ENCODE measurements at places on chromosomes 5 and 9. TPM values are rescaled to one million over a fixed set of nuclear protein-coding genes. Genes with fewer than 3 reads are reported as not detected.

The GABRA6 gene
- not detected for total RNA-seq

DNA sequence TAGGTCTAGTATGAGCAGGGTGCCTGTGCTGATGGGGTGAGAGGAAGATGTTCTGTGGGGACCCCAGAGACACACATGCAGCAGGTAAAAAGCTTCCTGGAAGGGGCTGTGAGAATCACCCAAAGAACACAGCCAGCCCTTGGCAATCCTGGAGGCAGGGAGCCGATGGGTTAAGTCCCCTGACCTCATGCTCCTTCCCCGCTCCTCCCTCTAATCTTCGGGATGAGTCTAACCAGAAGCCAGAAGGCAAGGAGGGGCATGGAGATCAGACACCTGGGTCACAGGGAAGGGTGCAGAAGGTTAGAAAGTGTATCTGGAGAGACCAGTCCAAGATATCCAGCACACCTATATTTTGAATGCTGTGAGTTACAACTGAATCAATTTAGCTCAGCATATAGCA, 274.1 kb upstream of the PAPPA start:
- no peak for DNase-seq

DNA sequence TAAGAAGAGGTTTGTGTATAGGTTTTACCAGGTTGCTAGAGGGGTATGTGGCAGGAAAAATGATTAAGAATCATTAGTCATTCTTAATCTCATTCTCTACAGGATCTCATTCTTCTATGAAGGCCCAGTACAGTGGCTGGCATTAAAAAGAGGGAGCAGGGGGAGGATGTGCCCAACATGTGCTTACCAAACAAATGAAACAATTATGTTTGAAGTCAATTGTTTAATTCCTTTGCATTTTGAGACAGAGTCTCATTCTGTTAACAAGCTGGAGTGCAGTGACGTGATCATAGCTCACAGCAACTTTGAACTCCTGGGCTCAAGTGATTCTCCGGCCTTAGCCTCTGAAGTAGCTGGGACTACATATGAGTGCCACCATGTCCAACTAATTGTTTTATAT, 23.0 kb downstream of the FNIP1 start:
- DNase-seq: no peak

DNA sequence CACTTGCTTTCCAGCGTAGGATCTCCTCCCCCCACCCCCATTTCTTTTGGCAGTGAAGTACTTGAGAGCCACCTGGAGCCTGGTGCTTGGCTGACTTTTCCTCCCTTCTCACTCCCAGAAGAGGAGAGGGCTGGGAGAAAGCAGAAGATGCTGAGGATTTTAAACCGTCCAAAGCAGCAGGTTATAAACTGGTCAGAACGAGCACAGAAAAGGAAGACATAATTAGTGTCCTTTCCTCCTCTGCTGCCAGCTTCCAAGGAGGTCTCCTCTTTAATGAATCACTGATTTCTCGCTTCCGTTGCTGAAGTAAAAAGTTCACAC, 563 bp upstream of the FGF10 start:
- no peak for DNase-seq
